Ammon's horn (tissue), 1 donor: ENCODE measurements at places on chromosomes 2 and 18.
A peak's percentile ranks its signal among the peaks of the same experiment; 100 is the strongest.

DNA sequence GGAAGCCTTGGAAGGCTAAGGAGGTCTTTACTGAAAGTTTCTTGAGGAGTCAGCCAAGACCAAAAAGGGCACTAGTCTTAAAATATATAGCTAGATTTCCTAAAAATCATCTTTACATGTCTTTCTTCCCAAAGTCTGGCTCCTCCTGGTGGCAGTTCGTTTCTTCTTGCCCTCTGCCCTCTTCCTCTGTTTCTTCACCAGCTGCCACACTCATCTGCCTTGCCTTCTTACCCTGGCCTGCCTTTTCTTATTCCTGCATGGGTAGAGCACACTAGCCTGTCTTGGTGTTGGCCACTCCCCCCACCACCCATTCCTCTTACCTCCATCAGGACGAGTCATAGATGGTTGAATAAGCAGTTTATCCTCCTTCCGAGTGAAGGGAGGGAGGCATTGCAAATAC is 129.8 kb downstream of the RAPGEF4 start:
- no peak for DNase-seq

DNA sequence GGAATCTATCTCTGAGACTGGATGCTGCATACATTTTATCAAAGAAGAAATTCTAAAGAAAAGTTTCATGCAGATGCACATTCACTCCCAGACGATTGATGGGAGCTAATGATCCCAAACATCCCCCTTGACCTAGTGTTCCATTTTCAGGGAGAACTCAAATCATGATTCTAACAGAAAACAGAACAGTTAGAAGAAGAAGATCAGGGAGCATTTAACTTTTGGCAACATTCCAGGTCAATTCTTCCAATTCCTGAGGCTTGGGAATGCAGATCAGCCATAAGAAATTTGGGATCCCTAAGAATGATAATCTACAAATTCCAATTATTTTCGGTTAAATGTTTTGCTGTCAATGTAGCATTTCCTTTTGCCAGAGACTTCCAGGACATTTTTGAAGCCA is 96.6 kb downstream of the CPO start:
- no peak for DNase-seq

- peak; percentile 35 for DNase-seq
Measured at GRCh38 chr18:36850527-36851201, 21.7 kb downstream of the KIAA1328 start.

GRCh38 chr2:26574066-26574899 is 66.9 kb downstream of the CIB4 start:
- no peak for DNase-seq

- DNase-seq: no peak
Measured at GRCh38 chr2:70648961-70649360, 95.3 kb upstream of the TGFA start.

DNA sequence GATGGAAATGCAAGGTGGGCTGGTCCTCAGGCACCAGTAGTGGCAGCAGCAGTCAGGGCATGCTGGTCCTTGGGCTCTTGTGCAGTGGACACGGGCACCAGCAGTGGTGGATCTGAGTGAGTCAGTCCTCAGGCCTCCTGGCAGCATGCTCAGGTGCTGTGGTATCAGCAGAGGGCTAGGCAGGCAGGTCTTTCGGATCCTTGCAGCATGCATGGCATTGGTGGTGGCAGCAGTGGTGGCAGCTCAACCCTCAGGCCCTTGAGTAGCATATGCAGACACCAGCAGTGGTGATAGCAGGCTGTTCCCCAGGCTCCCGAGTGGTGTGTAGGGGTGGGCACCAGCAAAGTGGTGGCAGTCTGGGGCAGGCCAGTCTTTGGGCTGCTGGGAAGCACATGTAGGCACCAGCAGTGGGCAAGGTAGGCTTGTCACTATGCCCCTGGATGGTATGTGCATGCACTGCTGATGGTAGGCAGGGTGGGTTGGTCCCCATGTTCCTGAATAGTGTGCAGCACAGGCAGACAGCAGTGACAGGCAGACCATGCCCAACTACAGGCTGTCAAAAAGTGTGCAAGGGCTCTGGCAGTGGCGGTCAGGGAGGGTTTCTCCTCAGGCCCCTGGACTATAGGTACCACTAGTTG is 606.0 kb downstream of the ADCYAP1 start:
- DNase-seq: no peak

- DNase-seq: no peak
Measured at GRCh38 chr18:49441338-49441938, 19.0 kb downstream of the DYM start.

DNA sequence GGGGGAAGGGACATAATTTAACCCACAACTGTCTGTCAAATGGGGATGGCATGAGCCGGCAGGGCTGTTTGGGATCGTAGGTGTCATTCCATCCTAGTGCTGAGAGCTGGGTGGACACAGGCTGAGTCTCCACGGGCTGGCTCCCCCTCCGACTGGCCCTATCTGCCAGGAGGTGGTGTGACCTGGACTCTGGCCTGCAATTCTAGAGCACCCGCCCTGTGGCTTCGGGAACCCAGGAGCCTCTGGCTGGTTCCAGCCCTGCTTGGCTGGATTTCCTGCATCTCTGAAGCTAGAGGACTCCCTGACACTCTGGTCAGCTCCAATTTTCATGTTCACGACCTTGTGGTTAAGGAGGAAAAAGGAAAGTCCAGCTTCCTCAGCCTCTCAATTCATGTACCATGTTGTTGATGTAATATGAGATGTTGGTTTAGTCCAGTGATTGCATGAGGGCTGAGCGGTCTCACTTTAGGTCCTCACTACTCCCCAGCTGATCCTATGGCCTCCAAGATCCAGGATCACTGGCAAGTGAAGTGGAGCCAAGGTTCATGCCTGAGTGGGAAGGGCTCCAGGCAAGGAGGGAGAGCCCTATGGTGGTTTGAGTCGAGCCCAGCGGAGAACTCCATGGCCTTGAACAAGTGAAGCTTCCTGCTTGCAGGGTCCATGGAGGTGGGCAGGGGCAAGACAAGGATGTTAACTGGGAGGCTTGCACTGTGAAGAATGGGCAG is 169.1 kb downstream of the NDUFA10 start:
- no peak for DNase-seq

DNA sequence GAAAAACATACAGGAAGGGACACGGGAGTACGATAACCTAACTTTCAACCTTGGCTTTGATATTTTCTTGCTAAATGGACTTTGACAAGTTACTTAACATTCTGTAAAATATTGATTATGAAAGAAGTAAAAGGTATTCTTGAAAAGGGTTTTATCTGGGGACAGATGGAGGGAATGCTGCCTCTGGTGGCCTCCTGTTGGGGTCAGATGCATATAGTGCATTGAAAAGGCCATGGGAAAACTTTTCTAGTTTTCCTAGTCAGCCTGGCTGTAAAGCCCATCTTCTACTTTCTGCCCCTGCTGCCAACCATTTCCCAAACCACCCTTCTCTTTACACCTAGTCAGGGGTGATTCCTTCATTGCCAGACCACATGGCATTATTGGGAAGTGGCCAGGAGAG is 22.2 kb upstream of the MSTN start:
- DNase-seq: no peak

DNA sequence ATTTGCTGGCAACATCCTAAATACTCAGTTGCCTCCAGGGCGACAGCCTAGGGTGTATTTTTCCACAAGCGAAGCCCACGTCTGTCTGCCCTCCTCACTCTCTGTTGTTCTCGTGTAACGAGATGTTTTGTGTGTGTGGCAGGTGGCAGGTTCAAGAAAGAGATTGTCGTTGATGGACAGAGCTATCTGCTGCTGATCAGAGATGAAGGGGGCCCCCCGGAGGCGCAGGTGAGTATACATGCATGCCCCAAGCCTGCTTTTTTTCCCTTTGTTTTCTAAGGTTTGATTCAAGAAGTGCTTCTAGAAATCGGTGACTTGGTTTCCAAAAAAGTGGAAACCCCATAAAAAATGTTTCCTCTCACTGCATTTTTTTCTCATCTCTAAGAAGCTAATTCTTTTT is 247.0 kb downstream of the AGAP1 start:
- DNase-seq: peak; percentile 48

GRCh38 chr2:176146645-176147044 is 4.7 kb upstream of the HOXD4 start:
- DNase-seq: no peak

- peak; percentile 41 for DNase-seq
Measured at GRCh38 chr2:235055891-235056516, 104.2 kb downstream of the SH3BP4 start.

GRCh38 chr2:120169020-120169419 is 54.2 kb downstream of the TMEM185B start:
- DNase-seq: no peak

GRCh38 chr2:2848198-2848597 is 517.1 kb upstream of the MYT1L start:
- DNase-seq: no peak

DNA sequence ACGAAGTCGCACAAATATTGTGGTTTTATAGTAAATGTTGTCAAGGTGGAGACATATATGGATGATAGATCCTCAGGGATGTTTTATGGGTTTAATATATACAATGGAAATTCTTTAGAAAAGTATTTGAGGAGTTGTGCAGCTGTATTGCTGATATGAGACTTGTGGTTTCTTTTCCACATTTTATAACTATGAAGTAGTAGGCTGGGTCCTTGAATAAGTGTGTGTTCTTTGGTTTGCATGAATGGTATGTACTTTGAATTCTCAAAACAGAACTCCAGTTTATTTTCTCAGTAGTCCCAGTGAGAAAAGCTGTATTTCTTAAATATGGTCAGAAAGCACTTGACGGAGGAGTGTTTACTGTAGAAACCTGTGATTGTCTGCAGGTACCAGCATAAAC is 42.4 kb downstream of the PLCL1 start:
- DNase-seq: no peak

DNA sequence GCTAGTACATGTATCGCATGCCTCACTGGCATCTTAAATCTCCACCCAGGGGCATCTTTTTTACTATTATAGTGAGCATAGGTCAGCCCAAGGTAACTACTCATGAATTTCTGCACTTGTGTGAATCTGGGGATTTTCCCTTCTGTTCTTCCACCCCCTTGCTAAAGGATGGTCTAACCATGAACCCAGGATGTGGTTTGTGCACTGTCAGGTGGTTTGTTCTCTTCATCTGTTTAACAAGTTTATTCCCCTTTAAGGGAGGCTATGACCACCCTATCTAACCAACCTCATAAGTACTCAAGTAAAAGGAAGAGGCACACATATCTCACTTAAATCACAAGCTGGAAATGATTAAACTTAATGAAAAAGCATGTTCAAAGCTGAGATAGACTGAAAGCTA is 243.0 kb downstream of the RPRM start:
- DNase-seq: no peak

GRCh38 chr2:219344751-219345430 is 12.3 kb upstream of the RESP18 start:
- peak; percentile 77 for DNase-seq

DNA sequence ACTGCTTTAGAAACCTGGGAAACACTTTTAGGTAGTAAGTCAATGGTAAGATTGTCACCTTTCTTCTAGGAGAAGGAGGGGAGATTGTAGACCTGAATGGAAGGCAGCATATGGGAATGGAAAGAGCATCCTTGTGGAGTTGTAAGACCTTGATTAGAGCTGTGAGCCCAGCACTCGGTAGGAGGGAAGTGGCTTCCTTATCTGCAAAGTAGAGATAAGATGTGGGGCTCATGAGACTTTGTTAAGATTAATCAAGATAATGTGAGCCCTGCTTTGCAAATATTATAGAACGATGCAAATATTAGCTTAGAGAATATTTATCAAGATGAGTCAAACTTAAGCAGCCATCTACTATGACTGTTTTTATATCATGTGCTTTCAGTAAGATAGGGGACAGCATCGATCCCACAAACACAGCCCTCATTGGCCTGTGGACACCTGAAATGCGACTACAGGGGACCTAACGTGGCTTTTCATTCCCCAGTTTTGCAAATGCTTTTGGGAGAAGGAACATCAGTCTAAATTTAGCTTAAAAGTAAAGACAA is 243.7 kb downstream of the LTBP1 start:
- DNase-seq: no peak

- no peak for DNase-seq
Measured at GRCh38 chr2:144146076-144146475, 373.8 kb downstream of the ZEB2 start.

GRCh38 chr18:70295192-70296188 is 6.6 kb downstream of the SOCS6 start:
- no peak for DNase-seq

GRCh38 chr2:72954376-72955227 is 37.3 kb downstream of the EMX1 start:
- no peak for DNase-seq

DNA sequence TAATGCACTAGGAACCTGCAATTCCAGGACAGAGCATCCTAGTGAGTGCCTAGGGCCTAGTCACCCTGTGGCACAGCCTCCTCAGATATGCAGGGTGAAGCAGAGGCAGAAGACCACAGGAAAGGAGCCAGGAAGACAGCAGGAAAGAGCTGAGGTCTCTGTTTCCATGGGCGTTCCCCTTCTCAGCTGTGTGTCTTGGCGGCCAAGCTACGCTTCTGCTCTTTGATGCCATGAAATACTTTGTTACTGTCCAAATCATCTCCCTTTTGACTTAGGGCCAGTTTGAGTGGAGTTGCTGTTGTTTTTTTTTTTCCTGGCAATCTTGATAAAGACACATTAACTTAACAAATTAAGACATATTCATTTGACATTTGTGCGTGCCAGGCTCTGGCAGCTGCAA is 67.3 kb downstream of the APOB start:
- no peak for DNase-seq

DNA sequence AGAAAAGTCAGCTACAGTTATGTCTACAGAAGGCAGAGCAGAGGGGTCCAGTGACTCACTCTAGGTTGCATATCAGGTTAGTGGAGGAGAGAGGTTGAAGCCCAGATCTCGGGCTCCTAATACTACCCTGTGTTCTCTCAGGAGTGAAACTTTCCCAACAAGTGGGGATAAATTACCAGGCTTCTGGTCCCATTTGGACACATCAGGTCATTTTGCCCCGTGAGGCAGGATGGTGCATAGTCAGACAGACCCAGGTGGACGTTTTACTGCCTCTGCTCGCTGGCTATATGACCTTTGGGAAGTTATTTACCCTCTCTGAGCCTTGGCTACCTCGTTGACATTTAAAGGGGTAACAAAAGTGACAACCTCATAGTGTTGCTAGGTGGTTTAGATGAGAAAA is 128.0 kb upstream of the REV1 start:
- DNase-seq: no peak

- DNase-seq: no peak
Measured at GRCh38 chr2:68620772-68621171, 22.6 kb upstream of the PROKR1 start.
